ENCODE measurements at places on chromosomes 16 and 17. TPM values are rescaled to one million over a fixed set of nuclear protein-coding genes. Genes with fewer than 3 reads are reported as not detected.

Gene CCL8
- not detected for total RNA-seq

Gene TBC1D3
- total RNA-seq = not detected

Gene CDRT15
- not detected for total RNA-seq

Gene RPGRIP1L
- total RNA-seq = 4.9 TPM

Gene PALB2
- total RNA-seq = 19.2 TPM

Gene ABCC6
- total RNA-seq = not detected

Gene DBF4B
- 32.9 TPM for total RNA-seq

Gene KRT12
- not detected for total RNA-seq

Gene TBC1D3G
- not detected for total RNA-seq

Gene NPTX1
- total RNA-seq = 86.1 TPM

Gene ACAP1
- 775 TPM for total RNA-seq

Gene TM4SF5
- total RNA-seq = not detected

Measured in activated CD4-positive, alpha-beta T cell treated with anti-CD3 and anti-CD28 coated beads, Interleukin-2, amount 10 ng/mL, durations not matched to agents 7 days and 5 days (primary cell).